ENCODE measurements at places on chromosomes 2 and 18.

DNA sequence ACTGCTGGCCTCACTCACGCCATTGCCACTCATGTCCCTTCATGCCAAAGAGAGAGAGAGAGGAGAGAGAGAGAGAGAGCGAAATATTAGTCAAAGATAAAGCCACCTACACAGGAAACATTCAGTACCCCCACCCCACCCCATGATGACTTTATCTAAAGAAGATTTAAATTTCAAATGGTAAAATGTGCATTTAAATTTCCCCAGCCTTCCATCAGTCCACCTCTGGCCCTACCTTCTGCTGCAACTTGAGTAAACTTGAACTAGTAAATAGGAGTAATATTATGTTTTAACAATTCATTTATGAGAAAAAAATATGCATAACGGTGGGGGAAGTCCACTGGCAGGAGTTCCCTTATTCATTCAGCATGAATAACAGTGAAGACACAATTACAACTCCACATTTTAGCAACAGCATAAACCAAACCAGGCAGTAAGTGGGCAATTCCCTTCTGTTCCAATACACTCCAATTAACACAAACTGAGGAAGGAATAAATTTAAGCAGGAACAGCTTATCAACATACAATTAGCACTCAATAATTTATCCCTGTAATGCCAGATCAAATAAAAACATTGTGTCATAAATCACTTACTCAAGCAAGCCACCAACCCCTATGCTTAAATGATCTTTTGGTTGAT lies 264.2 kb downstream of the LNPK start:
- no peak for DNase-seq

DNA sequence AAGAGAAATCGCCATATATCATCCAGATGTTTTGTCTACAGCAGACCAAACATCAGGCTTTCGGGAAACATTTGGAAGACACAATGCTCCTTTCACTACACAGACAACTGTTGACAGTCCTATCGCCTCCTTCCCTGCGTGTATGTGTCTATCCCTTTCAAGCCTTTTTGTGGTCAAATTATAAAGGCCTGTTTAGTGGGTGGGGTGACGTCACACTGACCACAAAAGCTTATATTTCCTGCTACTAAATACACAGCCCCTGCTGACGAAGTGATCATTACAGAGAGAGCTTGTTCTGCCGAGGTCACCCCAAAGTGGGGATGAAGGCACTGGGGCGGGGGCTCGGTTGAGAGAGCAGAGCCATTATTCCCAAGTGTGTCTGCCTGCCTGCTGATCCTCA lies 302.7 kb upstream of the TNP1 start:
- no peak for DNase-seq

GRCh38 chr18:79523206-79523735 lies 127.5 kb downstream of the NFATC1 start:
- no peak for DNase-seq

- peak; percentile 47 for DNase-seq
Measured at GRCh38 chr2:112048887-112049286, 6.2 kb upstream of the TMEM87B start.

- no peak for DNase-seq
Measured at GRCh38 chr18:36580266-36580665, 248.5 kb downstream of the TPGS2 start.

DNA sequence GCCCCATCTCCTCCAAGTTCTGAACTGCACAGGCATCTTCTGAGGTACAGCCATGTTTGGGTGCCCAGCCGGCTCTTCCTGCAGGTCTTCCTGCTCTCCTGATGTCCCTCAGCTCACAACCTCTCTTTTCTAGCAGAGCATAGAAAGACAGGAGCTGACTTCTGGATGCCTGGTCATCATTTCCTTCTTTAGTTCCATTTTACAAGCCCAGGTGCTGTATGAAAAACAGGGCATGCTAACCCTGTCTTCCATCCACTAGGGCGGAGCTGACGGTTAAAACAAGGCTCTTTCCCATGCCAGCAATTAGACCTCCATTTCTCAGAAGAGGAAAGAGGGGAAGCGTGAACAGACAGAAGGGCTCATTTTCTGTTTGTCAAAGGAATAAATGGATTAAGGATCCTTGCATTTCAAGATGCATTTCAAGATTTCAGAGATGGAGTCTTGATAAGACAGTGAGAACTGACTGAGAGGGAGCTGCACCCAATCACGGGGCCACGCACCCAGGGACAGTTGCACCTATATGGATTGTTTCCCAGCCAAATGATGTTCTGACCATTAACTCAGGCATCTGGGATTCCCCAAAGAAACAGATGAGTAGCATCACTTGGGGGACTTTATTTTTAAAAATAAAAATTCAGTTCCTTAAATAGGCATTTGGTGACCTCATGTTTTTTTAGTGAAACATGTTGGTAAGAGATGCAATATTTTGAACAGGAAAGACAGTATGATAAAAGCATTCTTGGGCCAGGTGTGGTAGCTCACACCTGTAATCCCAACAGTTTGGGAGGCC lies 45.8 kb upstream of the EML6 start:
- no peak for DNase-seq

- no peak for DNase-seq
Measured at GRCh38 chr2:108934583-108935245, 54.3 kb downstream of the EDAR start.

DNA sequence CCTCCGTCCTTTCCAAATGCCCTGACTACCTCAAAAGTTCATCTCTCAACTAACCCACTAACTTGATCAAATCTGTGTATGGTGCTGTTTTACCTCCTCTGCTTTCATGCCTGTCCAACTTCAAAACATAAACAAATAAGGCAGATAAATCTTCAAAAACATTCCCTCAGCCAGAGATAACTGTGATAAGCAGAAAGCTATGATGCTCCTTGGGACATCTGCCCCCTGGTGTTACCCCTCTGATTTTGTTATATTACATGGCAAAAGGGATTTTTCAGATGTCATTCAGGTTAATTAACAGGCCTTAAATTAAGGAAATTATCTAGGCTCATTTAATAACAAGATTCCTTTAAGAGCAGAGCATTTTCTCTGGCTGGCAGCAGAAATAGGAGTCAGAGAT lies 810.8 kb upstream of the CHAC2 start:
- DNase-seq: no peak

DNA sequence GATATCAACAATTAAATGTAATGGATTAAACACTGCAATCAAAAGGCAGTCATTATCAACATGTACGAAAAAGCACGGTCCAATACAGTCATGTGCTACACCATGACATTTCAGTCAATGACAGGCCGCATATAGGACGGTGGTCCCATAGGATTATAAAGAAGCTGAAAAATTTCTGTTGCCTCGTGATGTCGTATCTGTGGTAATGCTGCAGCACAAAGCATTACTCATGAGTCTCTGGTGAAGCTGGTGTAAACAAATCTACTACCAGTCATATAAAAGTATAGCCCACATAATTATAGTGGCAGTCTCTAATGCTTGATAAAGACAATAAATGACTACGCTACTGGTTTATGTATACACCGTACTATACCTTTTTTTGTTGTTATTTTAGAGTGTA lies 58.4 kb downstream of the RABL2A start:
- DNase-seq: no peak

DNA sequence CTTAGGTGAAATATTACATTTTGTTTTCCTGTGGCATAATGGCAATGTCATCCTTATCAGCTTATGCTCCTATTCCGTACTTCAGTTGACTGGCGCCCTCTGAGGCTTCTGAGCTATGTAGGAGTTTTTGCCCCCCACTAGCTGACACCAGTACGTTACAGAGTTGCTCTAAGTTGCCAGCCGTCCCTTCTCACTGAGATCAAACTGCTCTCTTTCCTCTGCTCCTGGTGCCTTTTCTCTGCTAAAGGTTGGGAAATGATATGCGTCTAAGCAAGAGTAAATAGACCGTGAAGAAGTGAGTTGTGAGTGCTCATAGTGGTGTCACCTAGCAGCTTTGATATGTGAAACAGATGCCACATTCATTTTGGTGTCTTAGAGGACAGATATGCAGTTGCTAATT lies 99.2 kb downstream of the RAPGEF4 start:
- DNase-seq: no peak

DNA sequence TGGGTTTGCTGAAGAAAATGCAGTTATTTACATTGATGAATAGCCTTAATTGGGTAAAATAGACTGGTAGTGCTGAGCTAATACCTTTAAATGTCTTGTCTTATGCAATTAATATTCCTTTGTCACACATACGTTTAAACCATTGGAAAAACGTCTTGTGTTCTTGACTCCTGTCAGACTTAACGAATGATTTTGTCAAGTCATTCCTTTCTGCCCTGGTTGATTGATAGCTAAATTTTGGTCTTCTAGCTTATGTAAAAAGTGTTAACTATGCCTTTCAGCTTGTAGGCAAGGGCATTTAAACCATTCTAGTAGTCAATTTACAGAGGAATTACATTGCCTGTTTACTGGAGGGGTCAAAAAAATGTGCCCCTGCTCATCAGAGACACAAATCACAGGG lies 105.8 kb upstream of the LRRTM1 start:
- DNase-seq: no peak

DNA sequence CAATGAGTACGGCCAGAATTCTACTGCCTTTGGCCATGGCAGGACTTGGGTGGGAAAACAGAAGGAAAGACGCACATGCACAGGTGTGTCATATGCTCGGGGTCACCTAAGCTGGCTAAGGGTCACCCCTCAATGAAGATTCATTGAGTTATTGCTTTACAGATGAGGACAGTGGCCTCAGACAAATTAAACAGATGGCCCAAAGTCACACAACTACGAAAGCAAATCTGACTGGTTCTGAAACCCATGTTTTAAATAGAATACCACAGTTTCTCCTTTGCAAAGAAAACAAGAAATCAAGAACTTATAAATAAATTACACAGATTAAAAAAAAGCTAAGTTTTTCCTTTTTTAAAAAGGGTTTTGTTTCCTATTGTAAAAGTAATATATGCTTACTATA lies 70.5 kb downstream of the ID2 start:
- no peak for DNase-seq

DNA sequence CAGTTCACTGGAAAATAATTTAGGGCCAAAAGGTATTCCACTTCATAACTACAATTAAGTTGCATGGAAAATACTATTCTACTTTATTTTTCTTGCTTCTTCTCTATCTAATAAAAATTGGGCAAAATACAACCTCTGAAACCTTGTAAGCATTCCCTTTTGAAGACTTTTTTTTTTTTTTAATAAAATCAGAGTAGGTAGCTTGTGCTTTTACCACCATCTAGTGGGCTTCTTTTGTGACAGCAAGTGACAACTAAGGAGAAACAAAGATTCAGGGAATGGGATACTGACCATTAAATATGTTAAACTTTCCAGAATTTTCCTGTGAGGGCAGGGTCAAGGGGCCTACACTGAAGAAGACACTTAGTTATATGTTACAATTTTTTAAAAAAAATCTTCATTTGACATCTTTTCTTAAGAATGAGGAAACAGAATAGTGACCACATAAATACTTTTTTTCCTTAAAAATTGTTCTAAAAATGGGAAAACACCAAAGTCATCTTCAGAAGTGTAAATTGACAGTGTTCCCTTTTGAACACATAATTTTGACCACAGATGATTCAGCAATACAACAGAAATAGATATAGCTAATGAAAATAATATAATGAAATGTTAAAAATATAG lies 1183.2 kb upstream of the ACVR2A start:
- peak; percentile 11 for DNase-seq

GRCh38 chr2:6917071-6917760 lies at the start of gene RNF144A:
RNF144A (plus strand) TSS chr2:6917412; CDS start chr2:6996927, 79,515 bp downstream.
- peak; percentile 83 for DNase-seq

DNA sequence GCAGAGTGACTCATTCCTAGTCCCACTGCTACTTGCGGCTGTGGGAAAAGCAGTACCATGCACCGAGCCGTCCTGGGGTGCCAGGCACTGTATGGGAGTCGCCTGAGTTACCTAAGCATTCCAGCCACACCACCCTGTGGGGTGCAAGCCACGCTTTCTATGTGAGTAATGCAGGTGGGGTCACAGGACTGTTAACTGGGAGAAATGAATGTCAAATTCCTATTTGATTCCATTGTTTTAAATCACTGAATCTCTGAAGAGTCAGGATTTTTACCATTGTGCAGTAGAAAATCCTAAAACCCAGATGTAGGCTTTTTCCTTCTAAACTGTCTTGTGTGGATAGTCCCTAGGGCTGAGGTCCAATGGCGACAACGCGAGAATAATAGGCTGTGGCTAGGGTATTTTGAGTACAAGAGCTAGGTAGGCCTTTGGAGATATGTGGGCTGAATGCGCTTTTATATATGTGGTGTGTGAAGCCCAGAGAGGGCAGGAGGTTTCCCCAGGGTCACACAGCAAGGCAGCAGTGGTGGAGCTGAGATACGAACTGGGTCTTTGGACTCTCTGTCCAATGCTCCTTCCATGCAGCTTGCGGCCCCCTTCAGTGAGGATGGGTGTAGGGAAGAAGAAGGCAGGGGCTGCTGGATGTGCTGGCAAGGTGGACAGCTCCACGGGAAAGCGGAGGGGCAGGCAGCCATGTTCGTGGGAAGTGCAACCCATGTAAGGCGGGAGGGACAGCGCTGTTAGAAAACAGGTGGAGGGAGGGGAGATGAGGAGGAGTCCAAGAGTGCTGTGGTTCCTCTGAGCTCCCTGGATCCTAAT lies 83.2 kb downstream of the DDX1 start:
- DNase-seq: no peak

DNA sequence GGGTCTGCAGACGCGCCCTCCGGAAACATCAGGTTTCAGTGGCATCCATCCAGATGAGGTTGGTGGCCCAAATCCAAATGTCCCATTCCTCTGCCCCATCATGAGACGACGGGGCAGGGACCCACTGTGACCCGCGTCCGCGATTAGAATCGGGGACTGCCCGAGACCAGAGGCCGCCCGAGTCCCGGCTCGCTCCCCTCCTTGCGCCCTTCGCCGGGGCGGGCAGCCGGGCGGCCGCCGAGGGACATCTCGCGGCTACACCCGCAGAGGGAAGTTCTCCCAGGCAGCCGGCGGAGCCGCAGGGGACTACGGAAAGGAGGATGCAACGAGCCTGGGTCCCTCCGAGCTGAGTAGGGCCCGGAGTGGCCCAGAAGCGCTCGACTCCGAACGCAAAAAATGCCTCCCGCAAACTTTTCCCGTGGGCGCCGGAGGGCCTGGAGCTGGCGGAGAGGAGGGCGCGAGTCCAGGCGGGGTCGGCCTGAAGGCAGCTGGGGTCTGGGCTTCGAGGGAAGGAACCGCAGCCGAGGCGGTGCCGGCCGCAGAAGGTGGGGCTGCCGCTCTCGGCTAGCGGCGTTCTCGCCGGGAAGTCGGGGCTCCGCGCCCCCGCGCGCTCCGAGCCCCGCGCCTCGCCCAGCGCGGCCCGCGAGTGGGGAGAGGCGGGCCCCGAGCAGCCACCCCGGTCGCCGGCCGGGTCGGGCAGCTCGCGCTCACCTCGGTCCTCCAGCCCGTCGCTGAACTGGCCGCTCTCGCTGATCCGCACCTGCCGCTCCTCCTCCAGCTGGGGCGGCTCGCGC lies 580 bp downstream of the TMEM163 start:
- peak; percentile 11 for DNase-seq

- DNase-seq: no peak
Measured at GRCh38 chr2:44676379-44676778, 265.1 kb upstream of the SIX3 start.

DNA sequence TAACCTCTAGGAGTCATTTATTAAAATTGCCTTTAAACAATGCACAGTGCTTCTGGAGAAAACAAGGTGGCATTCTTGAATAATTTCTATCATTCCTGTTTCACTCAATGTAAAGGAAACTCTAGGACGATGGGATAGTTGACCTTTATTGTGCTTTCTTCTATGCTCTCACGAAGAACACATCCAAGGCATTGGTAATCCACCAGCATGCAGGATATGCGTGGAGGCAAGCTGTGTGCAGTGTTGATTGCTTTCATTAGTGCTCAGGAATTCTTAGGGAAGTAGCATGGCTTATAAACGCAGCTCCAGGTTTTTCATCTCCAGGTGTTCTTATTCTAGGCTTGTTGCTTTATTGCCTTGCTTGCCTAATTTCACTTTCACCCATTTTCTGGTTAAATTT lies 58.4 kb upstream of the CAVIN2 start:
- DNase-seq: no peak
